ENCODE measurements at places on chromosomes 2 and 18.

- H3K4me1 ChIP-seq, result no peaks in the 10 kb centered on the region
- no peak overlapping the region for H3K27ac ChIP-seq
- no peak overlapping the region for H3K4me3 ChIP-seq
- H3K27me3 ChIP-seq, result peaks cover 43% of the 10 kb centered on the region
- no peak for DNase-seq
These were observed 3.0 kb upstream of the NCKAP5 start for GRCh38 chr2:133571249-133571648.

- no peaks in the 10 kb centered on the region for H3K27me3 ChIP-seq
- peaks cover 34% of the 10 kb centered on the region for H3K36me3 ChIP-seq
- DNase-seq, result no peak
These were observed 15.9 kb downstream of the C2orf74 start for GRCh38 chr2:61177727-61178549.

DNA sequence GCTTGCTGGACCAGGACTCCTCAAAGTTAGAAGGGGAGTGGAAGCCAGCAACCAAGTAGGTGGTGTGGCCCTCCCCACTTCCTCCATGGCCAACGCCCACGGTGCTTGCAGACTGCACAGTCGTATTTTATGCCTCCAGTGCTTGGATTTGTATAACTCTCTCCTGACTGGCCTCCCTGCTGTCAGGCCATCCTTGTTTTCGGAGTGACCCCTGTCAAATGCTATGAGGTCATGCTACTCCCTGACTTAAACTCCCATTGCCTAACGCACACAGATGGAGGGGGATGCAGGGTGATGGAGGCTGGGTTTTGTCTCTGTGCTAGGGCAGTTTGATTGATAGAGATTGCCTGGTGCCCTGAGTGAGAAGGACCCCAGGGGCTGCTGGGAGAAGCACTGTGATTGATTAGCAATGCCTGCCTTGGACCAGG is 36.1 kb downstream of the GLI2 start:
- H3K27ac ChIP-seq, result no peak overlapping the region
- H3K27me3 ChIP-seq, result peaks cover 26% of the 10 kb centered on the region
- no peaks in the 10 kb centered on the region for H3K4me1 ChIP-seq
- H3K4me3 ChIP-seq, result no peak overlapping the region
- H3K36me3 ChIP-seq, result no peaks in the 10 kb centered on the region

- DNase-seq, result no peak
- no peaks in the 10 kb centered on the region for H3K27me3 ChIP-seq
- no peaks in the 10 kb centered on the region for H3K4me1 ChIP-seq
- no peak overlapping the region for H3K4me3 ChIP-seq
- no peak overlapping the region for H3K27ac ChIP-seq
These were observed 695.6 kb downstream of the TSN start for GRCh38 chr2:122451040-122451439.

DNA sequence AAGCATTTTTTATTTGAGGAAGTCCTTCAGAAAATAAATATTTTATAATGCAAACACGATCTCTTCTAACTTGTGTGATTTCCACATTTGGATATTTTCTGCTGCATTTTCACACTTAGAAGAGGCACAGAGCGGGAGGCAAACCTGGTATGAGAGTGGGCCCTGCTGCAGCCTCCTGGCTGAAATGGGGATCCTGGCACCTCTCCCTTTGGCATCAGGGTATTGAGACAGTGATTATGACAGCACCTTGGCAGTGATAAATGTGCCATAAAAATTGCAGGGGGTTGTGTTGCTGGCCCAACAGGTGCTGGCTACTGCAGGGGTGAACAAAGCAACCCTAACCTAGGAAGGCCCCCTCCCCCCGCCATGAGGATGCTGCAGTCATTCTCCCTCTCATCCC is 128.6 kb downstream of the TSN start:
- H3K27ac ChIP-seq, result no peak overlapping the region
- no peak for DNase-seq
- no peaks in the 10 kb centered on the region for H3K4me1 ChIP-seq
- no peaks in the 10 kb centered on the region for H3K36me3 ChIP-seq
- H3K4me3 ChIP-seq, result no peak overlapping the region

DNA sequence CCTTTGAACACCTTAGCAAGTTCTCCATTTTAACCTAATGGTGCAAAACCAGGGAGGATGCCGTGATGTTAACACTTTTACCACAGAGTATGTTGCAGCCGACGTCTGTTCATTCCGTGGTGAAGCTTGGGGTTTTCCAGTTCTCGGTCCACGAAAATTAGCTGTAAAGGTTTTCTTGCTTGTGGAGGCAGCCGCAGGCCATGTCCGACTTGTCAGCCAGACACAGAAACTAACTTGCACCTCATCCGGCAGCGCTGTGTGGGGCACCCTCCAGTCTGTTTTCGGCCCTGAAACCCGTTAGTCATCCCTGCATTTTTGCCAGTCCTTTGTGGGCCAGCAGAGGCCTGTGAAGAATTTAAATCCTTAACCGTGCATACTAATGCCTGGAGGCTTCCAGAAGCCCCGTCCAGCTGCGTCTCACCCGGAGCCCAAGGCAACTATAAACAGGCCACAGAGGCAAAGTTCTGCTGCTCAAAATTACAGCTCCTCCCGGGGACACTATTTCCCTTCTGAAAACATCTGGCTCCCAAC is 70.6 kb downstream of the SH3YL1 start:
- H3K36me3 ChIP-seq, result no peaks in the 10 kb centered on the region
- DNase-seq, result no peak
- no peak overlapping the region for H3K4me3 ChIP-seq
- no peaks in the 10 kb centered on the region for H3K27me3 ChIP-seq

All from PC-9 (cell line).